ENCODE measurements at places on chromosomes 3 and 15.

DNA sequence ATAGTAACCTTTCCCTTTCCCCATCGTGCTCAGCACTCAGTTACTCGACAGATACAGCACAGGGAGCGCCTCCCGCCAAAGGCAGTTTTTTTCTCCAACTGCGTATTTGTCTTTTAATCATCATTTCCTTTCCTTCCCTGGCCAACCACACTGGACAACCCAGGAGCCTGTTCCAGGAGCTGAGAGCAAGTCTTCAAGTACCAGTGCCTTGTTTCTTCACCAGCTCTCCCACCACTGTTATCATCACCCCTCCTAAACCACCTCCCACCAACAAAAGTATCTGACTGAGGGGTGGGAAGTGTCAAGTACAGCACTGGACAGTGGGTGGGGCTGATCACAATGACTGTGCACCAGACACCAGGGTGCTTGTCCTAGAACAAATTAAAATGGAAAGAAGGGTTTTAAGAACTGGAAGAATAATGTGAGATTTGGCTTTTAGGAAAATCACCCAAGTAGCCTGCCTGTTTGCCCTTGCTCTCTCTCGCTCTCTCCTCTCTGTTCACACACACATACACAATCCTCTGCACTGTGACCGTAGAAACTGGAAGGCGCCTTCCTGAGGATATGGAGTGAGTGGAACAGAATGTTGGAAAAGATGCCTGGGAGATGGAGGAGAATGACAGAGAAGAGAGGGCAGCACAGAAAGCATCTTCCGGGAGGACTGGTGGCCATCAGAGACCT lies 126.3 kb downstream of the TNIK start:
- DNase-seq = no peak

GRCh38 chr3:139044366-139045210 lies at the start of gene PRR23C:
Gene PRR23C (minus strand): TSS chr3:139044892. CDS start chr3:139044620, 272 bp downstream.
- DNase-seq = no peak

DNA sequence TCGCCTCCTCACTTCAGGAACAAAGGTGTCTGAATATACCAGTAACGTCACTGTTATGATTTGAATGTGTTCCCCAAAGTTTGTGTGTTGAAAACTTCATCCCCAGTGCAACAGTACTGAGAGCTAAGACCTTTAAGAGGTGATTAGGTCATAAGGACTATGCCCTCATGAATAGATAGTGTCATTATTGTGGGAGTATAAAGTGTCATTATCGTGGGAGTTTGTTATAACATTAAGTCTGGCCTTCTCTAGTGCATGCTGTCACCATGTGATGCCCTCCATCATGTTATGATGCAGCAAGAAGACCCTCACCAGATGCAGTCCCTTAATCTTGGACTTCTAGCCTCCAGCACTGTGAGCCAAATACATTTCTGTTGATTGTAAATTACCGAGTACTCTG lies 53.7 kb upstream of the TLE3 start:
- no peak for DNase-seq

DNA sequence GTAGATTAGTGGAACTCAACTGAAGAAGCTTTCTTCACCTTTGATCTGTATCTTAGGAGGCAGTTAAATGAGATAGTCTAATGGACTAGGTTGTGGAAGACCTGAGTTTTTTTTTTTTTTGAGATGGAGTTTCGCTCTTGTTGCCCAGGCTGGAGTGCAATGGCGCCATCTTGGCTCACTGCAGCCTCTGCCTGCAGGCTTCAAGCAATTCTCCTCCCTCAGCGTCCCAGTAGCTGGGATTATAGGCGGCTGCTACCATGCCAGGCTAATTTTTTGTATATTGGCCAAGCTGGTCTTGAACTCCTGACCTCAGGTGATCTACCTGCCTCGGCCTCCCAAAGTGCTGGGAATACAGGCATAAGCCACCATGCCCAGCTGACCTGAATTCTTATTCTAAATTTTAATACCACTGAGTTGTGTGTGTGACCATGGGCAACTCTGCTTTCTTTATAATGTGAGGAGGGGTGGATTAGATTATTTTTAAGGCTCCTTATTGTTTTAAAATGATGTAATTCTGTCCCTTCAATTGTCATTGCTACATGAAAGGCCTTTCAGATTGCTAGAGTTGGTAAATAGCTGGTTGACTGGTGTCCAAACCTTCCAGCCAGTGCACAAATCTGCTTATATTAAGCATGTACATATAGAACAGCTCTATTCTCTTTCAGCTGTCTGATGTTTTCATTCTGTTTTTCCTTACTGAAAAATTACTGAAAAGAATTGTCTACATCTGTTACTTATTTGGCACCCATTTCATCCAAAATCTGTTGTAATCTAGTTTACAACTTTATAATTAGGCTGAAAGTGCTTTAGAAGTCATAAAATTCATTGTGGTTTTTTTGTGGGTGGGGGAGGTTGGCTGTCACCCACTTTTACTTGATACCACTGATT lies 2.3 kb downstream of the LNP1 start:
- no peak for DNase-seq

DNA sequence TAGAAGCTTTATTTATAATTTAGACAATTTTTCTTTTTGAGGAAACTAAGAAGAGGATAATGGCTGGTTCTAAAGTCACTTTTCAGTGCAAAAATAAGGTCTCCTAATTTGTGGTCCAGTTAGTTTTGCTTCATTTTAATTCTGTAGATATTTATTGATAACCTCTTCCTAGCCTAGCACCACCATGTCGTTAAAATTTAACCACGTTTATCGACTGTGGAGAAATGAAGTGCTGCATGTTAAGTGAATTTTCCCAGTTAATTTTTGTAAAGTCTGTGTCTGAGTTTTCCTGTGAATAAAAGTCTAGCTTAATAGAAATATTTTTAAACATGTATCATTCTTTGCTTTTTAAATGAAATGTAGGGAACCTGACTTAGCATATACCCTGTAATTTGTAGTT lies 16.7 kb downstream of the LRRC28 start:
- DNase-seq = no peak

DNA sequence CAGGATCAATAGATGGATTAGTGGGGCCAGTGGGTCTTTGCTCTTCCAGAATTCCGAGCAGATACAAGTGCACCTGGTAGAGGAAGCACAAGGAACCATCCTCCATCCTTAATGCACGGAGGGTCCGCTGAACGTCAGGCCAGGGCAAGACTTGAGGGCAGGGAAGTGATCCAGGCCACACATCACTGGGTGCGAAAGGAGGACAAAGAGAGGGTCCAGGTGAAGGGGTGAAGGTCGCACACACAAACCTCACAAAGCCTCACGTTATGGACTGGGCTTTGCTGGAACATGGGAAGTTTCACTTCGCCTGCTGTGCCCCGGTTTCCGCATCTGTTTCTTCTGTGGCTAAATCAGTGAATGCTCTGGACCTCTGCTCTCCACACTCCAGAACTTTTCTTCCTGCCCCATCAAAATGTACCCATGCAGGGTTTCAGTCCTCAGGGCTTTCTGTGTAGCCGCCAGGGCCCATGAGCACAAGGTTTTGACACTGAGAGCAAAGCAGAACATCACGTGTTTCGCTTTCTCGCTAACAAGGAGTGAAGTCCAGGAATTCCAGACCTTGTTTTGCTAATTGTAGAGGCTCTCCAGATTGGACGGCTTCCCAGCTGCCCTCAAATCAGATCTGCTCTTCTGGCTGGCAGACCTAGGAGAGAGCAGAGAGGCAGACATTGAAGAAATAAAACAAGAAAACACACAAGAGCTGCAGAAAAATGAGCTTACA lies 56.3 kb downstream of the KLF15 start:
- no peak for DNase-seq

DNA sequence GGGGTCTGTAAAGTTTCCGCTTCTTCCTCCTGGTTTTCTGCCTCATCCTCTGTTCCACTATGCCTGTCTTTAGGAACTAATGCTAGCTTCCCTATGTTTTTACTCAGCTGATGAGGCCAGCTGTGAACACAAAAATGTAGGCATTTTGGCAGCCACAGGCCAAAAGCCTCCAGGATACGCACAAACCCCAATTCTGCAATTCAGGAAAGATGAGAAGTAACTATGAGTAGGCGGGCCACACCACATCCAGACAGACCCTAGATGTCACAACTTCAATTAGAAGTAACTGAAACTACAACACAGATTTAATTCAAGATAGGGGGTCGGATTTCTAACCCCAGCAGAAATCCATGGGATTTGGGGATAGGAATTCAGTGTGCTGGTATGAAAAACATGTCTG lies 11.9 kb downstream of the CA12 start:
- DNase-seq = no peak

GRCh38 chr15:31488437-31489204 lies 162.0 kb downstream of the KLF13 start:
- DNase-seq = no peak

GRCh38 chr15:70151003-70151402 lies 53.3 kb upstream of the TLE3 start:
- DNase-seq = no peak

DNA sequence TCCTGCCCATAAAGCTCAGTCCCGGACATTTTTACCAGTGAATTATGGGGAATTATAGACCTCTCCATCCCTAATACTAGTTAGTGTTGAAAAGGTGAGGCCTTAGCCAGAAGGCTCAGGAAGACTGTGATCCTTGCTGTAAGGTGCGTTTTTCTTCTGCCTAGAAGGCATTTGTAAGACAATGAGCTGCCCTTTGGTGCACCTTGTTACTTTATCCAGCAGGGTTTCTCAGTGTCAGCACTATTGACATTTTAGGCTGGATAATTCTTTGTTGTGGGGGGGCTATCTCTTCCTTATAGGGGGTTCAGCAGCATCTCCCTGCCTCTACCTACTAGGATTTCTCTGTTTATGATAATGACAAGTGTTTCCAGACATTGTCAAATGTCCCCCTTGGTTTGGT lies 108.1 kb upstream of the ABHD17C start:
- DNase-seq = no peak

DNA sequence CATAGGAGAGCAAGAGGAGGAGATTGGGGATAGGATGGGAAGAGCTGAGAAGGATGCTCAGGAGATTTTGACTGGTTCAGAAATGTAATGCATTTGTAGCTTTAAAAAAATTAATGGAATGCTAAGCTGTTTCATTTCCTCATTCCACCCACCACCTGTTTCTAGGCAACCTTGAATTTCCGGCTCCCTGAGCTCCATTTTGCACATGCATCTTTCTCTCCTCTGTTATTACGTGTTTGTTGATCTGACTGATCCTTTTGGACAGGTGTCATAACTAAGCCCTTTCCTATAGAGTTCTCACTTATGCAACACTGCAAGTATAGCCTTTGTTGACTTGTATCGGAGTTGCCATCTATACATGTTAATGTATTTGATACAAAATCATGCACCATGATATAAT lies 4.3 kb downstream of the TMPRSS7 start:
- DNase-seq = no peak

- no peak for DNase-seq
These were observed 42.5 kb upstream of the FMN1 start for GRCh38 chr15:33236841-33237509.

- DNase-seq = no peak
These were observed 55.0 kb downstream of the TMEM44 start for GRCh38 chr3:194577986-194578905.

GRCh38 chr3:124512881-124513609 lies 217.2 kb upstream of the UMPS start:
- no peak for DNase-seq

Data from activated CD4-positive, alpha-beta T cell treated with anti-CD3 and anti-CD28 coated beads for 1 hour (primary cell).